ENCODE measurements at places on chromosomes 16 and 17. TPM values are rescaled to one million over a fixed set of nuclear protein-coding genes. Genes with fewer than 3 reads are reported as not detected.

DNA sequence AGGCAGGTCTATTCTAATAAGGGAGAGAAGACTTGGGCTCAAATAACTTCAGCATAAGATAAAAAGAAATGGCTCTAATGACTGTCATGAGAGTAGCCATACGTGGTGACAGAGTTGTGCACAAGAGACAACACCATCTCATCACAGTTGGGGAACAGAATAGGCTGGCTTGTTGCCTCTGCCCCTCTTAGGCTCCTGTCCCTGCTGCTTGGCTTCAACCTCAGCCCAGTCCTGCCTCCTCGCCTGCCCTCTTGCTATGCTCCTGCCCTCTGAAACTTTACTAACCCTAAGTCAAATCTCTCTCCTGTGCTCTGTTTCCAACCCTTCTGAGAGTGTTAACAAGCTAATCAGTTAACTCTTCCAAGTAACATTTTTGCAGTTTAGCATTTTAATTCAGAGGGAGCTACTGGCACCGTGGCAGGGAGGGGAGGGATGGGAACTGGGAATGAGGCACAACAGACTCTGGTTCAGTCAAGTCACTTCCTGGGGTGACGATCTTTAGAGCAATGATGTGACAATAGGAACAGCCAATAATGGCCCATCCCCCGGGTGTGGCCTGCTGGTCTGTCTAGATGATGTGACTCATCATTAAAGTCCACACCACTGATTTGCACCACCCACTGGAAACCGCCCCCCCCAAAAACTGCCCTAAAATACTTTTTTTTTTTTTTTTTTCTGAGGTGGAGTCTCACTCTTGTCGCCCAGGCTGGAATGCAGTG lies 35.5 kb downstream of the DNAH17 start:
- H3K4me1 ChIP-seq = no peaks in the 10 kb centered on the region
- H3K4me3 ChIP-seq = no peak overlapping the region
- no peak overlapping the region for H3K27ac ChIP-seq
- H3K27me3 ChIP-seq = no peaks in the 10 kb centered on the region
- H3K36me3 ChIP-seq = no peaks in the 10 kb centered on the region
- no peak for DNase-seq

GRCh38 chr16:3459401-3460090 lies 16.1 kb downstream of the NAA60 start:
- H3K4me3 ChIP-seq = peak overlapping the region; percentile 89
- H3K4me1 ChIP-seq = peaks cover 47% of the 10 kb centered on the region
- no peaks in the 10 kb centered on the region for H3K36me3 ChIP-seq
- peak; percentile 87 for DNase-seq
- H3K27ac ChIP-seq = no peak overlapping the region
- no peaks in the 10 kb centered on the region for H3K27me3 ChIP-seq

- no peak overlapping the region for H3K4me3 ChIP-seq
- no peak overlapping the region for H3K27ac ChIP-seq
- no peaks in the 10 kb centered on the region for H3K27me3 ChIP-seq
Observed at GRCh38 chr17:80446645-80447405, 29.6 kb downstream of the NPTX1 start.

- no peak for DNase-seq
- H3K27ac ChIP-seq = no peak overlapping the region
- H3K27me3 ChIP-seq = no peaks in the 10 kb centered on the region
- H3K4me3 ChIP-seq = no peak overlapping the region
- peaks cover 9% of the 10 kb centered on the region for H3K36me3 ChIP-seq
- H3K4me1 ChIP-seq = no peaks in the 10 kb centered on the region
Observed at GRCh38 chr16:69348222-69348621, 3.4 kb downstream of the TMED6 start.

GRCh38 chr16:9091867-9092281 lies 430 bp downstream of the HAPSTR1 start:
- H3K36me3 ChIP-seq = peaks cover 7% of the 10 kb centered on the region
- no peaks in the 10 kb centered on the region for H3K27me3 ChIP-seq
- peaks cover 34% of the 10 kb centered on the region for H3K4me1 ChIP-seq

- H3K27me3 ChIP-seq = peaks cover 7% of the 10 kb centered on the region
- H3K27ac ChIP-seq = no peak overlapping the region
- no peak overlapping the region for H3K4me3 ChIP-seq
- H3K4me1 ChIP-seq = no peaks in the 10 kb centered on the region
- no peak for DNase-seq
Observed at GRCh38 chr16:50669741-50670140, 11.4 kb downstream of the SNX20 start.

DNA sequence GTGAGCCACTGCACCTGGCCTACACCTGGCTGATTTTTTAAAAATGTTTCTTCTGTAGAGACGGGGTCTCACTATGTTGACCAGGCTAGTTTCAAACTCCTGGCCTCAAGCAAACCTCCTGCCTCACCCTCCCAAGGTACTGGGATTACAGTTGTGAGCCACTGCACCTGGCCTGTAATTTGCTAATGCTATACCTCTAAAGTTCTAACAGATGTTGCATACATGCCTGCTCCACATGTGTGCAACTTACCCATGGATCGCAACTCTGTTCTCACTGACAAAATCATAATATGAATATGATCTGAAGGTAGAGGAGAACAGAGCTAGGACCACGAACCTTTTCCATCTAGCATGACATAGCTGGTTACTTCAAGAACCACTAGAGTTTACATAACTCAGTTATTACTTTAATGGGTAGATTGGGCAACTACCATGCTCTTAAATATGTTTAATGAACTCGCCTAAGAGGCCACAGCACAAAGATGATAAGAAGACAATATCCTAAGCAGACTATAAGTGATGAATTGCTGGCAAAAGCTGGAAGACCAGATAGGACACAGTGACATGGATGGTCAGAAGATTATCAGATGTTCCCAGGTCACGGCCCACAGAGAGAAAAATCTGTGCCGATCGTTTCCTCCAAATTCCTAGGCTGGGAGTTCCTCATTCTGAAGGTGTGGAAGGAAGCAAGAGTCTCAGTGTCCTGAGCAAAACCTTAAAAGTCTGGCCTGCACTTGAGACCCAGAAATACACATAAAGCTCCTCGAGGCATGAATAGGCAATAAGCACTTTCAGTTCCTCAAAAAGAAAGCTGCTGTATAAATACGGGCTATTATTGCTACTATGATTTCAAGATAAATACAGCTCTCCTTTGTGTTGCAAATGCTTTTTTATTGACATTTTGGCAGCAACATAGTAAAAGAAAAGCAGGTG lies 53.6 kb upstream of the ICAM2 start:
- no peaks in the 10 kb centered on the region for H3K27me3 ChIP-seq
- no peak overlapping the region for H3K27ac ChIP-seq

- no peak overlapping the region for H3K4me3 ChIP-seq
- H3K27ac ChIP-seq = no peak overlapping the region
- H3K27me3 ChIP-seq = no peaks in the 10 kb centered on the region
Observed at GRCh38 chr16:21166561-21166961, 8.1 kb downstream of the LDAF1 start.

Gene TRAF4
- 152 TPM for total RNA-seq

Data from GM23338 (cell line).